ENCODE measurements at places on chromosomes 1 and 21. TPM values are rescaled to one million over a fixed set of nuclear protein-coding genes. Genes with fewer than 3 reads are reported as not detected.

Gene ZNF362
- total RNA-seq: 11.1 TPM

Gene GPR52
- 0.24 TPM for total RNA-seq

- H3K36me3 ChIP-seq: no peaks in the 10 kb centered on the region
- no peaks in the 10 kb centered on the region for H3K27me3 ChIP-seq
- peak; percentile 62 for DNase-seq
- no peak overlapping the region for H3K27ac ChIP-seq
Observed at GRCh38 chr1:192805832-192806323, 3.0 kb upstream of the RGS2 start.

DNA sequence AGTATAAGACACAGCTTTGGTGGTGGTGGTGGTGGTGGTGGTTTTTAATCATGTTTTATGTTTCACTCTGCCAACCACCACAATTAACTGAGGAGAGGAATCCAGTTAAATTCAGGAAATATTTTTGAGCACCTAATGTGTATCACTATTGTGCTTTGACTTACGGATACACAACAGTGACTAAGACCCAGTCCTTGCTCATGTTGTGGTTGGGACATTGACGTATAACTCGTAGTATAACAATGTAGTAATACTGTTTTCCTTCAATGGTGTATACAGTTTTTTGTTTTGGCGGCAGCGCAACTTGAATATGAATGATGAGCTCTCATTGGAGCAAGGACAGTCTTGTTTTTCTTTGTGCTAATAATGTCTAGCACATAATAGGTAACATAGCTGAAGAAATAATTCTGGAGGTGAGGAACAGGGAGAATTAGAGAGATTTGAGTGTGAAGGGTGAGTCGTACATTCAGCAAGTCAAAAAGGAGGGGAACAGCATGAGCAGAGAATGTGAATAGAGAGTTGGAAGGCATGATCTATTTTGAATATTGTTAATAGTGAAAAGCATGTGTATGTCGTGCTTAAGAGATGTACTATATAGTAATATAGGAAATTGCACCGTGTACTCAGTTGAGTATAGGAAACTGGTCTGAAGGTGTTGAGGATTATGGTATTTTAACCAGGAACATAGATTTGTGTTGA is 5.5 kb downstream of the CACYBP start:
- H3K36me3 ChIP-seq: peaks cover 65% of the 10 kb centered on the region
- no peak overlapping the region for H3K4me3 ChIP-seq
- no peak for DNase-seq

DNA sequence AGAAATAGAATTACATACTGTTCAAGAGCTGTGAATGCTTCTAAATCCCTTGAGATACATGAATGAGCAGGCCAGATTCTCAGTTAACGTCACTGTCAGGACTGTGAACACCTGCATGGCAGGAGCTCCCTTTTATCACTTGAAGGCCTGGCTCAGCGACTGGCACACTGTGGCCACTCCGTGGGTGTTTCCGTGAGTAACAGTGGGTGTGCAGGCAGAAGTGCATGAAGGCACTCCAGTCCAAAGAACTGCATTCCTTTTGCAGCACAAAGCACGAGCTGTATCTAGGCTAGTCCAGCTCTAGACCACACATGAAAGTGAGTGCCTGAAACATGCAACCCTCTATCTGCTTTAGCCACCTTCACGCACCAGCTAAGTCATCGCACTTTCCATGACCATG is 9.6 kb upstream of the SIM2 start:
- no peak overlapping the region for H3K4me3 ChIP-seq
- DNase-seq: no peak
- H3K27ac ChIP-seq: no peak overlapping the region
- H3K36me3 ChIP-seq: no peaks in the 10 kb centered on the region
- peaks cover 48% of the 10 kb centered on the region for H3K27me3 ChIP-seq

GRCh38 chr1:89098857-89099256 is 27.1 kb downstream of the GBP2 start:
- H3K27me3 ChIP-seq: no peaks in the 10 kb centered on the region
- H3K27ac ChIP-seq: no peak overlapping the region
- H3K36me3 ChIP-seq: no peaks in the 10 kb centered on the region
- no peak for DNase-seq

Measured in SJSA1 (cell line).